KG1 (cell line): ENCODE measurements at places on chromosomes 4 and X.

DNA sequence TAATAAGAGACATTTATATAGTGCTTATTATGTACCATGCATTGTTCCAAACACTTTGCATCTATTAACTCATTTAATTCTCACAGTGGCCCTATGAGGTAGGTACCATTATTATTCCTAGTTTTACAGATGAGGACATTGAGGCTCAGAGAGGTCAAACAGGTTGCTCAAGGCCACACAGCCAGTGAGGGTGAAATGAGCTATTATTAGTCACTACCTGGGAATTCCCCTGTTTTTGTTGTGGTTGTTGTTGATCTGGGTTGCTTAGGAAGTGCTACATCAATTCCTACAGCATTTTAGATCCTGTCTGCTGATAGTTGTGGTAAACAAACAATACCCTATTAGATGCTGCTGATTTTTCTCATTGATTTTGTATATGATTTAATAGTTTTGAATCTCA, 41.2 kb downstream of the APLN start:
- DNase-seq = no peak

DNA sequence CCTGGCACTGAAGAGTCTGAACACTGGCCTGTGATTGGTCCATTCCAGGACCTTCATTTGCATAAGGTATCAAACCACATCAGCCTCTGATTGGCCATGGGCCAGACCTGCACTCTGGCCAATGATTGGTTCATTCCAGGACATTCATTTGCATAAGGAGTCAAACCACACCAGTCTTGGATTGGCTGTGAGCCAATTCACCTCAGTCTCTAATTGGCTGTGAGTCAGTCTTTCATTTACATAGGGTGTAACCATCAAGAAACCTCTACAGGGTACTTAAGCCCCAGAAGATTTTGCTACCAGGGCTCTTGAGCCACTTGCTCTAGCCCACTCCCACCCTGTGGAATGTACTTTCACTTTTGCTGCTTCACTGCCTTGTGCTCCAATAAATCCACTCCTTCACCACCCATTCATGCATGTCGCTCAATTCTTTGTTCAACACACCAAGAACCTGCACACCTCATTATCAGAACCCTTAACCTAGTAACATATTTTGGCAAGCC, 14.2 kb upstream of the HERC5 start:
- DNase-seq = no peak

GRCh38 chr4:24765376-24765988, 29.9 kb upstream of the SOD3 start:
- no peak for DNase-seq

DNA sequence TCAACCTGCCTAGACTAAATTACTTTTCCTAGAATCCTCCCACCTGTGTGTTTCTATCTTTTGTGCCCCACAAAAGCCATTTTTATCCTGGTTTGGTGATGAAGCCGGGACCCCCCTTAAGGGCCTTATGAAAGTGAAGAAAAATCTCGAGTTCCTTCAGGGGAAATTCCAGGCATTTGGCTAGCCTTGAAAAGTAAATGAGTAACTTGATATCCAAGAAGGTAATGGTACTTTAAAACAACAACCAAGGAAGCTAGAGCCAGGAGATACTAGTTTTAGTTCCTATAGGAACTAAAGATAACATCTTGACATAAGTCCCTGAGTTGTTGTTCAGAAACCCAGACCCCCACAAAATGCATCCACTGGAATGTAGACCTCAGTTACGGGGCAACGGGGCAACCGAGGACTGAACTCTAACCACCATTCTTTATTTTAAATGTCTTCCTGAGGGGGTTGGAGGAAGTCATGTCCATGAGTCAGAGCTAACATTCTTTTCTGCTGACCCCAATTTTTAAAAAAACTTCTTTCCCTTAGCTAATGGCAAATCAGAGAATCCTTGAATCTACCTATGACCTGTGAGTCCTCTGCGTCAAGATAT, 73.9 kb downstream of the VCX3A start:
- no peak for DNase-seq

DNA sequence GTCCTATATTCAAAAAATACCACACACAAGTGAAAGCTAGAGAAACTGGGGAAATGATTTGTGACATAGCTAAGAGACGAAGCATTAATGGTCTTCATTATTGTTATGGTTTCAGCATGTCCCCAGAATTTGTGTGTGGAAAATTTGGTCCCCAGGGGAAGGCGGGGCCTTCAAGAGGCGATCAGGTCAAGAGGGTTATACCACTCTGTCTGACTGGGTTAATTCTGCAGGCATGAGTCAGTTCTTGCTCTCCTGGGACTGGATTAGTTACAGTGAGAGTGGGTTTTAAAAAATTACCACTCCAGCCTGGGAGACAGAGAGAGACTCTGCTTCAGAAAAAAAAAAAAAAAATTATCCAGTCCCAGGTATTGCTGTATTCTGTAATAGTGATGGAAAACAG, 2.1 kb upstream of the MTNR1A start:
- DNase-seq = no peak

- no peak for DNase-seq
Measured at GRCh38 chr4:94743838-94744237, 13.9 kb upstream of the BMPR1B start.

DNA sequence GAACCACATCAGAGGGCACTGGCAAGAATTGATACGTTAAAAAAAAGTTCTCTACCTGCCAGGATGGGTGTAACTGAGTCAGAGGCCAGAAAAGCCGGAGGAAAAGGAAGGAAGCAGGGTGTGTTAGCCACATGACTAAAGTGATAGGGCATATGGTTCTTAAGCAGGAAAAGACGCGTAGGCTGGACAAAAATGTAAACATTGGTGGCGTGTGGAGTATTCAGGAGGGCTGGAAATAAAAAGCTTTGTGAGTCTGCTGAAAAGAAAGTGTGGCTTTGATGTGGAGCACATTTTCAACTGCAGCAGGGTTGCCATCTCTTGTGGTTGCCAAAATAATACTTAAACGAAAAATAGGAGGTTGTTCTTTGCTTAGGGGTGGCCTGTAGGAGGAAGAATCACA, 186.5 kb upstream of the RPL34 start:
- DNase-seq = no peak

DNA sequence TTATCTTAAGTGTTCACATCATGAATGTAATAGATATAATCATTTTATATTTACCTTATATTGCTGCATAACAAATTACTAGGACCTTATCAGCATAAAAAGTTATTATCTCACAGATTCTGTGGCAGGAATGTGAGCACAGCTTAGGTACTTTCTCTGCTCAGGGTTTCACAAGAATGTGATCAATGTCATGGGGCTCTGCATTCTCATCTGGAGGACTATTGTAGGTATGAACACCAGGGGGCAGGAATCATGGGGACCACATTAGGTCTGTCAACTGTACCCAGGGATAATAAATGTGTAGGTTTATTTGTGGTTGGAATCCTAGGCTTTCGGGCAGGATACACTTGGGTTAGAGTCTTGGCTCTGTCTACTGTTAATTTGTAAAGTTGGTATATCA, 519.2 kb downstream of the ARAP2 start:
- no peak for DNase-seq

- no peak for DNase-seq
Measured at GRCh38 chr4:4521136-4521535, 20.7 kb downstream of the STX18 start.

DNA sequence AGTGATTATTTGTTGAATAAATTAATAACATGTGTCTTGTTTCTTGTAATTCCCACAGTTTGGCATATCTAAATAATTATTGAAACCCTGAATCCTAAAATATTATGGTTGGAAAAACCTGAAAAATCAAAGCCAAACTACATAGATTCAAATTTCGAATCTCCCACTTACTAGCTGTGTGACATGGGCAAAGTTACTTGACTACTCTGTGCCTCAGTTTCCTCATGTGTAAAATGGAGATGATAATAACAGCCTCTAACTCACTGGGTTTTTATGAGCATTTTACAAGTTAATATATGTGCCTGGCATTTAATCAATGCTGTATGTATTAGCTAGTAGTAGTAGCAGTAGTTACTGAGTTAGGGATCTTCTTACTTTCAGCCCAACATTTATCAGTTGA, 34.6 kb upstream of the BRS3 start:
- DNase-seq = no peak

GRCh38 chr4:138826754-138827153, 188.8 kb upstream of the NOCT start:
- no peak for DNase-seq

- DNase-seq = no peak
Measured at GRCh38 chr4:176334066-176334465, 14.3 kb downstream of the SPCS3 start.

- DNase-seq = no peak
Measured at GRCh38 chr4:39621582-39621981, 17.1 kb downstream of the SMIM14 start.

GRCh38 chrX:136674270-136674985, 26.5 kb downstream of the CD40LG start:
- DNase-seq = no peak

DNA sequence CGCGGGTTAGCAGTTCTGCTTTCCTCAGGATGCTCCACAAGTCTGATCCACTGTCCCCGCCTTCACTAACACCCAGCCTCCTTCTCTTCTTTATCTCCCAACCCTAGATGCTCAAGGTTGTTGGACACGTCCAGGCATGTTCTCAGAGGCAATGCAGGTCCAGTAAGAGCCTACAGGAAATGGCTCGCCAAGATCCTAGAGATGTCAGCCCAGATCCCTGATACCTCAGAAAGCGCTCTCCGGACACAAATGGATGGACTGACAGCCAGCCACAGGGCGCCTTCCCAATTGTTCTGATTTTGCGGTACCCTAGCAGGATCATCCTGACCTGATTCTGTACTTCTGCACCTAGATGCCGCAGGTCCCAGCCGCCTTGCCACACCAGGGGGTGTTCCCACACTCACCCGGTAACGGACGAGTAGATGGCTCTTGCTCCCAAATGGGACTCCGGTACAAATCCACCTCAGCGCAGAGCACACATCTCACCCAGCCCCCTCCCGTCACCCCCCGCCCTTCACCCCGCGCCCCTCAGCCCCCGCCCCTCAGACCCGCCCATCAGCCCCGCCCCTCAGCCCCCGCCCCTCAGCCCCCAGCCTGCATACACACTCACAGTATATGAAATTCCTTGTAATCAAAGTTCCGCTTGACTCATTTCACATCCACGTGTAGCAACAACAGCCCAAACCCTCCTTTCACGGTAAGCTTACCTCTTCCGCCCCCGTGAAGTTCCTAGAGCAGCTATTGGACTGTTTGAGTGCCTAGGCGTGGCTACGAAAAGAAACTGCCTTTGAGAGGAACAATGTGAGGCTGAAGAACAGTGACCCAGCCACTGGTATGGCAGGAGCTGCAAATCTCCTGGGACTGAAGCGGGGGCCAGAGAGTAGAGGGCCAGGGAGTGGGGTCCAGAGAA, at the start of gene EDA2R:
Gene EDA2R (minus strand): TSS at position 488 of the 910 bp plus-strand sequence. CDS start 23,058 bp downstream, outside the sequence.
- no peak for DNase-seq
